ENCODE measurements at places on chromosomes 11 and 22. TPM values are rescaled to one million over a fixed set of nuclear protein-coding genes. Genes with fewer than 3 reads are reported as not detected.

DNA sequence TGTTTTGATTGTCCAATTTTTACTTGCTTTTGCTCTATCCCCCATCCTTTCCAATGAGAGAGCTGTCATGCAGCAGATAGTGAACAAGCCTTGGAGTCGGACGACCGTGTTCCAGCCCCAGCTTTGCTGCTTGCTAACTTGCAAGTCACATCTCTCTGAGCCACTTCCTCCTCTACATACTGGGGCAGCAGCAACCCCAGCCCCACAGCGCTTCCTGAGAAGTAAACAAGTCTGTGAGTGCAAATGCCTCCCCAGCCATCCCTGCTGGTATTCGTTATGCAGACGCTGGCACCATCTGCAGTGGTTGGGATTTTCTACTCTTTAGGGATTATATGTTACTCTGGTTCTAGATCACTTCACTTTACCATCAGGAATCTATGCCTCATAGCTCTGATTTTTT is 35.0 kb downstream of the TPBGL start:
- no peak for DNase-seq
- H3K27ac ChIP-seq = no peak overlapping the region
- H3K36me3 ChIP-seq = no peaks in the 10 kb centered on the region
- no peak overlapping the region for H3K4me3 ChIP-seq
- peaks cover 5% of the 10 kb centered on the region for H3K4me1 ChIP-seq

GRCh38 chr22:42116848-42117424 is 13.7 kb downstream of the CYP2D6 start:
- no peak overlapping the region for H3K27ac ChIP-seq
- no peaks in the 10 kb centered on the region for H3K4me1 ChIP-seq
- no peaks in the 10 kb centered on the region for H3K27me3 ChIP-seq
- H3K4me3 ChIP-seq = no peak overlapping the region

DNA sequence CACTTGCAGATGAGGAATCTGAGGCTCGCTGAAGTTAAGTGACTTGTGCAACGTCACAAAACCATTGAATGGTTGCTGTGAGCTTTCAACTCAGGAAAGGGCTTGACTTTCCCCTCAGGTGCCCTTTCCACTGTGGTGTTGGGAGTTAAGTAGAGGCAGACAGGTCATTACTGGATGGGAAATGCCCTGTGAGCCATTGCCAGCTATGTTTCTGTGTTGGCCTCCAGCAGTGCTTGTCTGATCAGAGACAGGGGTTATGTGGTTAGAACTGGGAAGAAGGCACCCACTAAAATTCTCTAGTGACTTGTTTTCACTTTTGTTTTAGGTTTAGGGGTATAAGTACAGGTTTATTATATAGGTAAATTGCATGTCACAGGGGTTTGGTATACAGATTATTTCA is 96.6 kb downstream of the FDX1 start:
- no peaks in the 10 kb centered on the region for H3K27me3 ChIP-seq
- DNase-seq = no peak
- no peaks in the 10 kb centered on the region for H3K36me3 ChIP-seq
- no peaks in the 10 kb centered on the region for H3K4me1 ChIP-seq
- H3K4me3 ChIP-seq = no peak overlapping the region

TRIM6 gene
- total RNA-seq = 3.0 TPM

- no peaks in the 10 kb centered on the region for H3K36me3 ChIP-seq
- no peaks in the 10 kb centered on the region for H3K27me3 ChIP-seq
- H3K4me3 ChIP-seq = no peak overlapping the region
- DNase-seq = no peak
- H3K27ac ChIP-seq = no peak overlapping the region
- H3K4me1 ChIP-seq = no peaks in the 10 kb centered on the region
These were observed 84.3 kb downstream of the ARL14EP start for GRCh38 chr11:30406978-30407762.

Data from thoracic aorta (tissue), 2 donors.